ENCODE measurements at places on chromosomes 11 and 22.
A peak's percentile ranks its signal among the peaks of the same experiment; 100 is the strongest.

GRCh38 chr11:44057340-44057739 lies 8.7 kb upstream of the ACCS start:
- no peak for DNase-seq

GRCh38 chr22:46754110-46754799 lies 8.2 kb upstream of the TBC1D22A start:
- peak; percentile 98 for DNase-seq

DNA sequence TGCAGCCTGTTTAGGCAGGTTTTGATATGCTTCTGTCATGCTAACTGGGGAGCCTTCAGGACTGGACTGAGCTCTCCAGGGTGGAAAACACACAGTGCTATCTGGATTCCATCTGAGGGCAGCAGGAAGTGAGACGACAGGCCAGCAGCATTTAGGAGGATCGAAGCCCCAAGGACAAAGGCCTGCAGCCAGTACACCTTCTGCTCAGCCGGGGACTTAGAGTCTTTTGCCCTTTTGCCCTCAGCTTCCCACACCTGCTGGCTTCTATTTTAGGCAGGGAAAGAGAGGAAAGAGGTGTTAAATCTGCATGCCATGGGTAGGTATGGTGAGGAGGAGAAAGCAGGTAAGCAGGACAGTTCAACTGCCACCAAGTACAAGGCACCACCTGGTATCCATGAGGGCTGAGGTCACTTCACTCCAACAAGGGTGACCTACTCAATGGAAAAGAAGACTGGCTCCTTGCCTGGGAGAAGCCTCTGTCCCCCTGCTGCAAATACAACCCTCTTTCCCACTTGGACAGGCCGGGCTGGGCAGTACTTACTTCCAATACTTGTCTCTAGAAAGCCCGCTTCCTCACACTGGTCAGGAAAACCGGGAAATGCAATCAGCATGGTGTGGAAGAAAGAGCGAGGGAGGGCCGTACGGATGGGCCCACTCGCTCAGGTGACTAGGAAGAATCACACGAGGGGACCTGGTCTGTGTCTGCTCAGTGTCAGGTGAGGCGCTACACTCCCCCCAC lies 12.3 kb downstream of the LARGE2 start:
- DNase-seq, result no peak

- no peak for DNase-seq
Measured at GRCh38 chr22:27620367-27621154, 181.0 kb downstream of the MN1 start.

GRCh38 chr22:19818324-19819207 lies 36.1 kb downstream of the GNB1L start:
- no peak for DNase-seq

- DNase-seq, result no peak
Measured at GRCh38 chr11:41382927-41383326, 76.5 kb downstream of the LRRC4C start.

DNA sequence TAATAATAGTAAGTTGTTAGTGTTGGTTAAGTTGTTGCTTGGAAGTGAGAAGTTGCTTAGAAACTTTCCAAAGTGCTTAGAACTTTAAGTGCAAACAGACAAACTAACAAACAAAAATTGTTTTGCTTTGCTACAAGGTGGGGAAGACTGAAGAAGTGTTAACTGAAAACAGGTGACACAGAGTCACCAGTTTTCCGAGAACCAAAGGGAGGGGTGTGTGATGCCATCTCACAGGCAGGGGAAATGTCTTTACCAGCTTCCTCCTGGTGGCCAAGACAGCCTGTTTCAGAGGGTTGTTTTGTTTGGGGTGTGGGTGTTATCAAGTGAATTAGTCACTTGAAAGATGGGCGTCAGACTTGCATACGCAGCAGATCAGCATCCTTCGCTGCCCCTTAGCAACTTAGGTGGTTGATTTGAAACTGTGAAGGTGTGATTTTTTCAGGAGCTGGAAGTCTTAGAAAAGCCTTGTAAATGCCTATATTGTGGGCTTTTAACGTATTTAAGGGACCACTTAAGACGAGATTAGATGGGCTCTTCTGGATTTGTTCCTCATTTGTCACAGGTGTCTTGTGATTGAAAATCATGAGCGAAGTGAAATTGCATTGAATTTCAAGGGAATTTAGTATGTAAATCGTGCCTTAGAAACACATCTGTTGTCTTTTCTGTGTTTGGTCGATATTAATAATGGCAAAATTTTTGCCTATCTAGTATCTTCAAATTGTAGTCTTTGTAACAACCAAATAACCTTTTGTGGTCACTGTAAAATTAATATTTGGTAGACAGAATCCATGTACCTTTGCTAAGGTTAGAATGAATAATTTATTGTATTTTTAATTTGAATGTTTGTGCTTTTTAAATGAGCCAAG lies 2.7 kb downstream of the NEAT1 start:
- peak; percentile 82 for DNase-seq

- DNase-seq, result no peak
Measured at GRCh38 chr22:48208894-48209293, 1446.4 kb downstream of the TBC1D22A start.

DNA sequence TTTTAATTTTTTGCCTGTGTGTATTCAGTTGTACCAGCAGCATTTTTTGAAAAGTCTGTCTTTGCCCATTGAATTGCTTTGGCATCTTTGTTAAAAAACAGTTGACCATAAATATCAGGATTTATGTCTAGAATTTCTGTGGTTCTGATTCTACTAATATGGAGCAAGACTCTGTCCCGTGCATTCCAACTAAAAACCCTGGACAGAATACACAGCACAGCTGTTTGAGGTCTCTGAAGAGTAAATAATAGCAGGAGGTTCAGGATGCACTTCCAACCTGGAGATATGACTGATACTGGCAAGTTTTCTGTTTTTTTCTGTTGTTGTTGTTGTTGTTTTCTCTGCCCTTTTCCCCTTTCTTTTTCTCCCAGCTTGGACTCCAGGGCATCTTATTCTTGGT lies 141.9 kb downstream of the TMEM135 start:
- DNase-seq, result peak; percentile 40

DNA sequence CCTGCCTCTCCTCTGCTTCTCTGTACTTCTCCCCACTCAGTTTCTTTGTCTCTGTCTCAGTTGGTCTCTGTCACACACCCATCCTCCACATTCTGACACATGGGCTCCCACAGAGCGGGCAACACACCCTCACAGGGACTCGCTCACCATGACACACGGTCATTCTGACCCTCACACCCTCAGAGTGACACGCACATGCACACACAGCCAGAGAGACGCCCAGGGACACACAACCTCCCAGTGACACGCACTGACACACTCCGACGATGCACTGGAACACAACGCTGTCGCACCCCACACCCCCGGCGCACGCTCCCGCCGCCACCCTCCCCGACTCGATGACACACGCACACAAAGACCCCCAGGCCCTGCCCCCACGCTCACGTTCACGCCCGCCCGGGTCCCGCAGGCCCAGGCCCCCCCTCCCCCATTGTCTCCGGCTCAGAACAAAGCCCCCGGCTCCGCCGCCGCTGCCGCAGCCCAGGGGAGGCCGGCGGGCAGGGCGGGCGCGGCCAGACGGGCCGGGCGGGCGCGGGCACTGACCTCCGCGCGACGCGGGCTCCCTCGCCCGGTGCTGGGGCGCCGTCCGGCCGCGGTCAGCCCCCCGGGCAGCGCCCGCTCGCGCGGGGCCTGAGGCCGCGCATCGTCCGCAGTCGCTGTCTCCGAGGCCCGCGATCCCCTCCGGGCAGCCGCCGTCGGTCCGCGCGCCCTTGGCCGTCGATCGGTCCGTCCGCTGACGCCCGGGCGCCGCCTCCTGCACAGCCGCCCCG lies 404 bp downstream of the DCHS1 start:
- peak; percentile 15 for DNase-seq

GRCh38 chr22:31695423-31695822 lies 33.4 kb upstream of the PISD start:
- no peak for DNase-seq

GRCh38 chr11:403021-403760 lies 9.2 kb downstream of the PKP3 start:
- DNase-seq, result no peak

- DNase-seq, result no peak
Measured at GRCh38 chr11:123284454-123284853, 89.4 kb upstream of the CLMP start.

- no peak for DNase-seq
Measured at GRCh38 chr22:26197425-26197824, 28.2 kb downstream of the SEZ6L start.

DNA sequence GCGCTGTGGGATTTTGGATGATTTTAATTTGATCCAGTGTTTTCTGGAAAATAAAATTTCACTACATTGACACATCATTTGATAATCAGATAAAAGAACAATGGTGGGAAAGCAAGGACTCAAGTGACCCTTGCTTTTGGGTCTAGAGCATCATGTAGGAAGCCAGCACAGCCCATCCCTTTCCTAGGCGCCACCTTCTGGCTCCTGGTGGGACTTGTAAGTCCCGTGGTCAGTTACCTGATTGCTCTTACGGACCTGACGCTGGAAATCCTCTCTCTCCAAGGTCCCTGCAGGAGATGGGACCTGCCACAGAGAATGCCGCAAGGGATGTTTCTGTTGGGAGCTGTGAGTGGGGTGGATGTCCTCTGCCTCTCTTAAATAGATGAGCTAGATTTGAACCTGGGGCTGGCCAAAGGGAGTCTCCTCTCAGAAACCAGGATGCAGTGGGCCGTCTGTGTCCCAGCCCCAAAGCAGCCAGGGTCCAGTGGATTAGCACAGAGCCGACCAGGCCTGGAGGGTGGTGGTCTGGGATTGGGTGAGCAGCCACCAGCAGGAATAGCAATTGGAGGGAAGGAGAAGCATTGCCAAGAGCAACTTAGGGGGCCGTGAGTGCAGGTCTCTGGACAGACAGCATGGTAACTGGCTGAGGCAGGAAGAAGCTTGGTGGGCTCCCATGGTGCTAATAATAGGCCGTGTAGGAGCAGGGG lies 21.7 kb downstream of the TIMP3 start:
- no peak for DNase-seq

GRCh38 chr11:119486016-119486415 lies 63.0 kb upstream of the THY1 start:
- DNase-seq, result no peak

- no peak for DNase-seq
Measured at GRCh38 chr11:106061954-106062949, 14.9 kb downstream of the KBTBD3 start.

GRCh38 chr11:133559833-133560471 lies 27.7 kb upstream of the OPCML start:
- no peak for DNase-seq

DNA sequence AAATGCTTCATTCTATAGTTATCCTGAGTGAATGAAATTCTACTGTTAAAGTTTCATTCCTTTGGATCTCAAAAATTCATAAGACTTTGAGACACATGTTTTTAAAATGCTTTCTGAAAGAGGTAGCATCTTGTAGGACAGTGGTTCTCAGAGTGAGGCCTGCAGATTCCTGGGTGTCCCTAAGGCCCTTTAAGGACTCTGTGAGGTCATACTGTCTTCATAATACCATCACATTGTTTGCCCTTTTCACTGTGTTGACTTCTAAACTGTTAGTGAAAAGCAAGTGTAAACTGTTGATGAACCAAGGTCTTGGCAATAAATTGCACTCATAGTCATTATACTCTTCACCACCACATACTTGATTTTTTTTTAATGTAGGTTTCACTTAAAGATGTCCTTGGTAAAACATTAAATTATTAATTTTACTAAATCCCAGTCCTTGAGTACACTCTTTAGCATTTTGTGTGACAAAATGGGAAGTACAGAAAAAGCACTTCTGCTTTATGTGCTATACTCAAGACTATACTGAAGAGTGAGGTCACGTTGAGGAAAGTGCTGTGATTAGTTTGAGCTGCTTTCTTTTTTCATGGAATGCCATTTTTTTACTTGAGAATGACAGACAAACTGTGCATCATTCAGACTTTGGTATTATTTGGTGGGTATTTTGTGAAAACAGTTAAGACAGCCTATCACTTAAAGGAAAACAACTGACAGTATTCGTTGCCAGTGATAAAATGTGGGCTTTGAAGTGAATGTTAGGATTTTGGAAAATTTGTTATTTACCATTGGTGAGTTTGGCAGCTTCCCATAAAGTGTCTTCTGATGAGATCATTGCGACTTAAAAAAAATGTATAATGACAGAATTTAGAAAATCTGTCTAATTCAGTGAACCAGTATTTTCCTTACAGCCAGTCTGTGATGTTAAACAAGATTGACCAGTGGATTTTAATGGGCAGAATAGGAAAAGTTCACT lies 61.1 kb downstream of the SPECC1L start:
- peak; percentile 27 for DNase-seq

DNA sequence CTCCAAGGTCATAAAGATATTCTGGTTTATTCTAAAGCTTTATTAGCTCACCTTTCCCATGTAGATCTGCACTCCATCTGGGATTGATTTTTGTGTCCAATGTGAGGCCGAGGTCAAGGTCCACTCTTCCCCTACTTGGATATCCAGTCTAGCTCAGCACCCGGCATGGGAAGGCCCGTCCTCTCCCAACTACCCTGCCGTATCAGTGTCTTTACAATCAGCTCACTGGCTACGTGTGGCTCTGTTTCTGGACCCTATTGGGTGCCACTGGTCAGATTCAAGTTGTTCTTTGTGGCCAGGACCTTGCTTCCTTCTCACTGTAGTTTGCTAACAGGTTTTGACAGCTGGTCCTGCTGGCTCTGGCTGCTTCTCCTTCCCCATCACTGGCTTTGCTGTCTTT lies 30.9 kb downstream of the KCNQ1OT1 start:
- DNase-seq, result no peak

- DNase-seq, result no peak
Measured at GRCh38 chr11:79419120-79419519, 21.7 kb downstream of the TENM4 start.

DNA sequence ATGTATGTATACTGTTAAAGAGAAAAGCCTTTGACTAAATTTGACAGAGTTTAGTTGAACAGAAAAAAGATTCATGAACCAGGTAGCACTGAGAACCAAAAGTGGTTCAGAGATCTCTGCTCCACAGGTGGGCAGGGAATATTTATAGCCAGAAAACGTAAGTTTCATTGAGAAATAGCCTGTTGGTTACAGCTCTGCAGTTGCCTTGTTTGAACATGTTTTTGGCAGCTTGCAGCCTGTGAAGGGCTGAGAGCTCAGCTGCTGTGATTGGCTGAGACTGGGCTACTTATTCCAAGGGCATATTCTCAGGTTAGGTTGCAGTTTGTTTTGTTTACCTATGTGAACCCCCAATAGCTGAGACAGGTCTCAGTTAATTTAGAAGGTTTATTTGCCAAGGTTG lies 13.5 kb upstream of the ZNF74 start:
- no peak for DNase-seq

DNA sequence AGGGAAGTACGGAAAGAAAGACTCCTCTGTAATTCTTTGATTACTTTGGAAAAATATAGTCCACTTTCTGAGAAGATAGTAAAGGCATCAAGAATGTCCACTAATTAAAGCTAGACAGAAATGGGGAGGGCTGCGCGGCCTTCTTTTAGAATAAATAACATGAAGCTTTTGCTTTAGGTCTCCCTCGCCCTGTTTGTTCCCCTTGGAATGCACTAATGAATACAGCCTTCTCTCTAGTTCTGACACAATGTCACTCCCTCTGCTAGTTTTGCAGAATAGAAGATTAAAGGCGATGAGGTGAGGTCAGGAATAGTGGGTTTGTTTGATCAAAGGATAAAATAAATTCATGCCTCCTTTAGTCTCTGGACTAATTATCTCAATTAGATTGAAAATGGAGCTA lies 543.9 kb downstream of the OPCML start:
- DNase-seq, result no peak

GRCh38 chr11:101336858-101337257 lies 207.2 kb upstream of the PGR start:
- DNase-seq, result no peak

All from AG10803 (cell line).